Uterus (tissue), 4 donors: ENCODE measurements at places on chromosomes 5 and 9. TPM values are rescaled to one million over a fixed set of nuclear protein-coding genes. Genes with fewer than 3 reads are reported as not detected.

GRCh38 chr5:127925916-127926315, 157.7 kb upstream of the SLC12A2 start:
- no peak overlapping the region for H3K4me3 ChIP-seq
- no peak for DNase-seq
- H3K4me1 ChIP-seq, result no peaks in the 10 kb centered on the region
- H3K27me3 ChIP-seq, result no peaks in the 10 kb centered on the region

The EQTN gene
- total RNA-seq, result 0.97 TPM

GRCh38 chr5:67319935-67320725, 123.5 kb upstream of the CD180 start:
- no peaks in the 10 kb centered on the region for H3K27me3 ChIP-seq
- H3K4me1 ChIP-seq, result no peaks in the 10 kb centered on the region
- no peaks in the 10 kb centered on the region for H3K36me3 ChIP-seq
- H3K4me3 ChIP-seq, result no peak overlapping the region

- no peak overlapping the region for H3K4me3 ChIP-seq
- no peak for DNase-seq
- no peak overlapping the region for H3K27ac ChIP-seq
- H3K27me3 ChIP-seq, result no peaks in the 10 kb centered on the region
These were observed 263.6 kb upstream of the PCSK5 start for GRCh38 chr9:75626860-75627259.

GRCh38 chr5:167219298-167219697, 1072.1 kb upstream of the WWC1 start:
- H3K27ac ChIP-seq, result no peak overlapping the region
- H3K4me1 ChIP-seq, result no peaks in the 10 kb centered on the region
- no peaks in the 10 kb centered on the region for H3K27me3 ChIP-seq
- no peak for DNase-seq
- H3K4me3 ChIP-seq, result no peak overlapping the region

- DNase-seq, result no peak
- H3K36me3 ChIP-seq, result no peaks in the 10 kb centered on the region
- H3K4me3 ChIP-seq, result no peak overlapping the region
- H3K27ac ChIP-seq, result no peak overlapping the region
- no peaks in the 10 kb centered on the region for H3K27me3 ChIP-seq
- H3K4me1 ChIP-seq, result no peaks in the 10 kb centered on the region
These were observed 12.1 kb downstream of the PCDH1 start for GRCh38 chr5:141866096-141866495.

The GM2A gene
- 23.6 TPM for total RNA-seq

DNA sequence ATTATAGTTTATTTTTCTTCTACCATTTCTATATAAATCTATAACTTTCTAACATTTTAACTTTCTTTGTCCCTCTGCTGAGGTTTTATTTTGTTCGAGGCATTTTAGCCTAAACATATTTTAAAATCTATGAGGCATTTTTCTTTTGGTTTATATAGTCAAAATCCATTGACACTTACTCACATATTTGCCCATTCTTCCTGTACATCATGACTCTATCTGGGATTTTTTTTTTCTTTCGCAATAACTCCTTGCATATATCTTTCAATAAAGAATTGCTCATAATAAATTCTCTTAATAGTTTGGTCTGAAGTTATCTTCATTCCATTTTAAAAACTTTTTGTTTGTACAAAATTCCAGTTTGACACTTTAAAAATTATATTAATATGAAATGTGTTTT, 632.3 kb downstream of the TLE4 start:
- H3K27me3 ChIP-seq, result no peaks in the 10 kb centered on the region
- DNase-seq, result no peak
- no peak overlapping the region for H3K4me3 ChIP-seq
- H3K36me3 ChIP-seq, result no peaks in the 10 kb centered on the region
- no peaks in the 10 kb centered on the region for H3K4me1 ChIP-seq
